Cerebellum (tissue), 4 donors: ENCODE measurements at places on chromosomes 1 and 21. TPM values are rescaled to one million over a fixed set of nuclear protein-coding genes. Genes with fewer than 3 reads are reported as not detected.

DNA sequence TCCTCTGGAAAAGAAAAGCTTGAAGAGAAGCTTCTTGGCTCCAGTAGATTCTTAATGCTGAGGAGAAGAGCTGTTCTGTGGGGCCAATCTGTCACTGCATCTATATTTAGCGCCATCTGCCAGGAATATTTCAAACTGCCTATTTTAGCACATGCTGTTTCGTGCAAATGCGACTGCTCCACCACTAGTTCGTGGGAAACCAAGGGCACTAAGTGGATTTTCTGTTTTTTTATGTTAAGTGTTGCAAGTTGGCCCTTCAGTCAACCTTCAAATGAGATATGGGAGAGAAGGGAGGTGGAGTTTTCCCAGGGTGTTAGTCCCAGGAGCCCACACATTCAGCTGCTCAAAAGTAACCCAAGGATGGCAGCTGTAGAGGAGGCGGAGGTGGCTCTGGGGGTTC, 91.9 kb downstream of the TSEN15 start:
- DNase-seq = peak; percentile 79

DNA sequence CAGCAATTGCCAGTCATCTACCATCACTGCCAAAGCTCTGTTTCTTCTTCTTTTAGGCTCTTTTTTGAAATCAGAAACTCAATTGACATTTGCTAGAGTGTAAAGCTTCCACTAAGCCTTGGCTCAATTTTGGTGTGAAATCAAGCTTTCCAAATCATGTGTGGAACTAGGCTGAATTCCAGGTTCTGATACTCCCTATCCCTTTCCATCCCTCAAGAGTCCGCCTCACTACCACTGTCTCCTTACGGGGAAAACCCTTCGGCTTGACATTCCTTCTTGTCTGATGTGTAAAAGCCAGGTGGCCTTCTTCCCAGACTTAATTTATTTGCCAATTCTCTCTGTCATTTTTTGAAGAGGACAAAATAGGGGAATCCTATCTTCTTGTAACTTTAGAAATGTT, 47.2 kb upstream of the PRMT6 start:
- DNase-seq = peak; percentile 1

DNA sequence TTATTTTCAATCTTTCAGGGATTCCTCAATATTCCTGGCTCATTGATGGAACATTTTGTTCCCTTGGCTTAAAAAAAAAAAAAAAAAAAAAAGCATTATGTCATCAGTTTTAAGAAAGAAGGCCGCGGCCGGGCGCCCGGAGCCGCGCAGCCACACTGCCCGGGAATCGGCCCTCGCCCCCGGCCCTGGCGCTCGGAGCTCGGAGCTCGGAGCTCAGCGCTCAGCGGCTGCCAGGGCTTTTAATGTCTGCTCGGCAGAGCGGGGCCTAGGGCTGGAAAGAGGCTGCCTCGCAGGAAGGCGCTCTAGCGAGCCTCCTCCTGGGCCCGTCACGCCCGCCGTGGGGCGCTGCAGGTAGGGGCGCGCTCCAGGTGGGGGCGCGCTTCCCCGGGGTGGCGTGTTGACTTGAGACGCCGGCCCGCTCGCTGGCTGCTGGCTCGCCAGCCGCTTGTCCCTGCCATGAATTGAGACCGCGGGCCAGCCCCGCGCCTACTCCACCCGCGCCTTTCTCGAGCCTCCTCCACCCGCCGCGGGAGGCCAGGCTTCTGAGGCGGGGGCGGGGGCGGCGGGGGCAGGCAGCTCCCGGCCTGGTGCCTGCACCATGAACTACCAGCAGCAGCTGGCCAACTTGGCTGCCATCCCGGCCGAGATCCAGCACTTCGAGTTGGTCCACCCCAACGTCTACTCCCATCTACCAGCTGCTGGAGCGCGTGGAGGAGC, 5.4 kb upstream of the TDRD5 start:
- DNase-seq = no peak

GRCh38 chr1:99788896-99789295, 22.5 kb upstream of the FRRS1 start:
- no peak for DNase-seq

DNA sequence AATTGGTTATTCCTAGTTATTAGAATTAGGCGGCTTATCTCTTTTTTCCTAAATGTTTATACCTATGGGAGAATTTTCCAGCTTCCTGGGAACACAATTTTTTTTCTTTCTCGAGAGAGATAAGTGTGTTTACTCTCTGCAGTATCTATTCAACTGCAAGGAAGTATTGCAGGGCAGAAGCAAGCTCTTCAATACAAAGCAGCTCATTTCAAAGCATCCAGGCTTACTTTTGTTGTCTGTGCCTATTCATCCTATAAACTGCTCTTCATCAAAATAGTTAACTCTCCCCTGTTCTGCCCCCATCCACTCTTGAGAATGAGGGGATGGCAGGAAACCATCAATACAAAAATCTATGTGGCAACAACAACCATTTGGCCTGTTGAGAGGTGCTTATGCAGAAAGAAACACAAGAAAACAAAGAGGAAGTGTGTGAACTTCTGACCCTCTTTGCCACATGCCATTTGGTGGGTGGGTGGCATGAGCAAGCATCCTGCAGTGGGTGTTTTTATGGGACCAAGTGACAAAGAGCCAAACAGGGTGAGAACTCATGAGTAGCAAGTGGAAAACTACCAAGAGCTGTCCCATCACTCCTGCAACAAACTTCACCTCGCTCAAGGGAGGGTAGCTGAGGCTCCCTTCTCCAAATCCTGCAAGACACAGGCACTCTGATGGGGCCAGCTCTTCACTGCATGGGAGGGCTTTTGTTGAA, 50.6 kb upstream of the MRPS6 start:
- DNase-seq = no peak

- DNase-seq = no peak
These were observed 5.5 kb upstream of the PLEKHM2 start for GRCh38 chr1:15678578-15678977.

GRCh38 chr1:156368157-156368658, 803 bp upstream of the RHBG start:
- no peak for DNase-seq

GRCh38 chr1:69911301-69911801, 294.0 kb downstream of the LRRC40 start:
- no peak for DNase-seq

DNA sequence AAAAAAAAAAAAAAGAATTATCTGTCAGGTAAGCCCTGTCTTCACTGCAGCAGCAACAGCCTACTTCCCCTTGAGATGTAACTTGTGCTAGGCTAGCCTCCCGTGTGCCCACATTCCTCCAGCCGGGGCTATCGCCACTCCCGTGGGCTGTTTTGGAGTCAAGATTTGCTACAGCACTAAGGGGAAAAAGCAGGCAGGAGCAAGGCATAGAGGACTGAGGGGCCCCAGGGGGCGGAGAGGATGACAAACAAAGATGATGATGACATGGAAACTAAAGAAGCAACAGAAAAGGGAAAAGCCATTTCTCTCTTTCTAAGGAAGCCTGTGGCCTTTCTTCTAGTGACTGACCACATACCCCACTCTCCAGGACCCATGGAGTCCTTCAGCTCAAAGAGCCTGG, 1.9 kb downstream of the TNFAIP8L2 start:
- DNase-seq = no peak

DNA sequence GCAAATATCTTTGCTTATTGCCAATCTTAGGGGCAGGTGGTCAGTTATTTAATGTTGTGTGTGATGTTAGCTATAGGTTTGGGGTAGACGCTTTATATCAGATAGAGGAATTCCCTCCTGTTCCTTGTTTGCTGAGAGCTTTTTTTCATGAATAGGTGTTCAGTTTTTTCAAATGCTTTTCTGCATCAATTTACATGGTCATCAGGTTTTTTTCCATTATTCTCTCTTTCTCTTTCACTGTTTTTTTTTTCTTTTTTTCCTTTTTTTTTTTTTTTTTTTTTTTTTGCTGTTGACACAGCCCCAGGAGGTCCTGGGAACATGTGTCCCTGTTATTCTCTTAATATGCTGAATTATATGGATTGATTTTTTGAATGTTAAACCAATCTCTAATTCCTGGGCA, 3.0 kb upstream of the SLC25A33 start:
- DNase-seq = no peak

GRCh38 chr1:92749024-92749634, 35.8 kb downstream of the EVI5 start:
- no peak for DNase-seq

Gene LRRC38
- 2.4 TPM for total RNA-seq

Gene GPR89B
- total RNA-seq = 21.1 TPM

DNA sequence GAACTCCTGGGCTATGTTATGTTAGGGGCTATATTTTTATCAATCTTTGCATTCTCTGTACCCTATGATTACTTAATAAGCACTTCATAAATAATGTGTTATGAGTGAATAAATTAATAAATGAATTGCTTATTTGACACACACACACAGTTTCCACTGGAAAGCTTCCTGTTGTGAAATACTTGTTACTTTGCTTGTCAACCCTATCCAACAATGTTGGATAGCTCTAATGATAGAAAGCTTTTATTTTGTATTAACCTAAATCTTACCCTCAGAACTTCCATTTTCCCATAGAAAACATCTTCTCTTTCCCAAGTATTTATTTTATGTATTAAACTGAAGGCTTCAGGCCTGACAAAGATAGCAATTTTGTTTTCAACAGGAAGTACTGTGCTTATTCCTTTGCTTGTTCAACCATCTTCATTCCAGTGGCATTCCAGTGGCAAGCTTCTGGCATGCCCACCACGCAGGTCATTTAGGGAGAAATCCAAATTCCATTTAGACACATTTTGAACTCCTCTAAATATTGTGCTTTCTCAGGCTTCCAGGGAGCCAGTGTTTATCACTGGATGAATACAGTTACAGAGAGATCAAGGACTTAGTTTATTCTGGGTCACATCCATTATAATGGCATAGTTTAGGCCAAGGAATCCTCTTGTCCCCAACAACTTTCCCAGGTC, 134.4 kb downstream of the TGFB2 start:
- DNase-seq = no peak

GRCh38 chr1:199490769-199491527, 536.6 kb upstream of the NR5A2 start:
- peak; percentile 56 for DNase-seq

DNA sequence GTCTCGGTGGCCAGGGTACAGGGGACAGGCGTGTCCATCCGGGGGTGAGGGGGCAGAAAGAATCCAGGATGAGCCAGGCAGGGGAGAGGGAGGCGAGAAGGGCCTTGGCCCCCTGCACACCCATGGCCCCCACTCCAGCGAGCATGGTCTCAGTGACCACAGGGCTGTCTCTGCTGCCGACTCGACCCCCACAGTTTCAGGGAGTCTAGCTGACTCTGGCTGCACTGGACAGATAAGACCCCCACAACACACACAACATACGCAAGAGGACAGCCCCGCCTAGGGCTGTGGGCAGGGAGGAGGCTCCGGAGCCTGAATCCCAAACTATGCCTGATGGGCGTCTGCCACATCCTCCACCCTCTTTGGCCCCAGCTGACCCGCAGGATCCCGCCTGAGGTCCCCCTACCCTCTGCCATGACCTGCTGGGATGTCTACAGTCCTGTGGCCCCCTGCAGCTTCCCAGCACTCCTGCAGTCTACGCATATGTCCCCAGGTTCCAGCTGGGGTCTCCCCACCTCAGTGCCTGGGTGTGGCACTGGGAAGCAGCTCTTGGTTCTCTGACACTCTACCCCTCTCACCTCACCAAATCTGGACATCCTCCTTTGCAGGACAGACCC, 22.0 kb downstream of the WNT9A start:
- no peak for DNase-seq

DNA sequence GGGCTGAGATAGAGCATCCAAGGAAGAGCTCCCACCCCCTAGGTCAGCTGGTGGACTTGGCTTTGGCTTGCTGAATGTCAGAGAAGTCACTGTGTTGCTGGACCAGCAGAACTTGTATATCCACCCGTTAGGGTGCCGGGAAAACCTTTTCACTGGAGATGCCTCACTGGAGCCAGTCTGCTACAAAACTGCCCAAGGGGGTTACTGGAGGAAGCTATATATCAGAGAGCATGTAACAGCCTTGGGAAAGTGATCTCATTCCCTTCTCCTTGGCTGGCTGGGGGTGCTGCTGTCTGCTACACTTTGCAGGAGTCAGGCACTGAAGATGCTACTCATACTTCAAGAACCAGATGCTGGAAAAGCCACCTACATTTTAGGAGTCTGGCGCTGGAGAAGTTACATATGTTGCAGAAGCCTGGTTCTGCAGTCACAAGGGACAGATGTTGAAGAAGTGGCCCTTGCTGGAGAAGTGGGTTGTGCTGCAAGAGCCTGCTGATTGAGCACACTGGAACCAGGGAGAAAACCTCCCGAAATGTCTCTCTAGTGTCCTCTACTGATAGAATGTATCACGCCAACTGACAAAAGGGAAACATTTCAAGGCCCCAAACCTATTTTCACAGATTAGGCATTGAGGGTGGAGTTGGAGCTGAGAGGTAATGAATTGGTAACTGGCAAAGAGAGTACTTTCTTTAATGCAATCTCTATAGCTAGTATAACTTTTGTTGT, 250.6 kb downstream of the SPATA17 start:
- DNase-seq = no peak

Gene ATP8B2
- total RNA-seq = 39.7 TPM

- no peak for DNase-seq
These were observed 16.3 kb downstream of the URB2 start for GRCh38 chr1:229642376-229642775.

Gene TIE1
- 10.6 TPM for total RNA-seq

DNA sequence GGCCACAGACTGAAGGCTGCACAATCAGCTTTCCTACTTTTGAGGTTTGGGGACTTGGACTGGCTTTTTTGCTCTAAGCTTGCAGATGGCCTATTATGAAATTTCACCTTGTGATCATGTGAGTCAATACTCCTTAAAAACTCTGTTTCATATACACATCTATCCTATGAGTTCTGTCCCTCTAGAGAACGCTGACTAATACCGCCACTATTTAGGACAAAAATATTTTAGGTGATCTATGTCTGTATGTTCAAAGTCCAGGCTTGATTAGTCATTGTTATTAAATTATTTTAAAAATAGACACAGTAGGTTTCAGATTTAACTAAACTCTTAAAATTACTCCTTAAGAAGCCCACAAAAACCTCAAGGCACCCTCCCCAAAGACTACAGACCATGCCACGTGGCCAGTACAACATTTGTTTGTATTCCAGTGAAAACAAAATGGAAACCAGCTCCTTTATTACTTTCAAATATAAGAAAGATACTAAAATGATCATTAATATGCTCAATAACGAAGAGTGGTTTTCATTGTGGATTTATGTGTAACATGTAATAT, 63.1 kb downstream of the TMPRSS15 start:
- DNase-seq = no peak

DNA sequence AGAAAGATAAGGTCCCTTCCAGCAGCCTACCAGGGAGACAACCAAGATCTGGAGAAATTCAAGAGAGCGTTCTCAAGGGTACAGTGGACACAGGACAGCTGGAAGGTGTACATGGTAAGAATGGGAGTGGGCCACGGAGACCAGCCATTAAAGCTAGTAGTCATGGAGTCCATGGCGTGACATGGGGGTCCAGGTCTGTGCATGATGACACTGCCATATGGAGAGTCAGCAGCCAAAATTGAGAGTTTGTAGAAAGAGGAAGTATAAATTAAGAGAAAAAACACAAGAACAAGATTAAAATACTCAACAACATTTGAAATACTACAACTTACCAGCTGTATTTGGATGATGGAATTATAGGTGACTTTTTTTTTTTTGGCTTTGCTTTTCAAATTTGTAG, 7.9 kb upstream of the LORICRIN start:
- DNase-seq = no peak
